NCI-H524 (cell line): ENCODE measurements at places on chromosomes 1 and 21.

- no peak for DNase-seq
These were observed 100.0 kb upstream of the CLDN14 start for GRCh38 chr21:36579898-36580297.

DNA sequence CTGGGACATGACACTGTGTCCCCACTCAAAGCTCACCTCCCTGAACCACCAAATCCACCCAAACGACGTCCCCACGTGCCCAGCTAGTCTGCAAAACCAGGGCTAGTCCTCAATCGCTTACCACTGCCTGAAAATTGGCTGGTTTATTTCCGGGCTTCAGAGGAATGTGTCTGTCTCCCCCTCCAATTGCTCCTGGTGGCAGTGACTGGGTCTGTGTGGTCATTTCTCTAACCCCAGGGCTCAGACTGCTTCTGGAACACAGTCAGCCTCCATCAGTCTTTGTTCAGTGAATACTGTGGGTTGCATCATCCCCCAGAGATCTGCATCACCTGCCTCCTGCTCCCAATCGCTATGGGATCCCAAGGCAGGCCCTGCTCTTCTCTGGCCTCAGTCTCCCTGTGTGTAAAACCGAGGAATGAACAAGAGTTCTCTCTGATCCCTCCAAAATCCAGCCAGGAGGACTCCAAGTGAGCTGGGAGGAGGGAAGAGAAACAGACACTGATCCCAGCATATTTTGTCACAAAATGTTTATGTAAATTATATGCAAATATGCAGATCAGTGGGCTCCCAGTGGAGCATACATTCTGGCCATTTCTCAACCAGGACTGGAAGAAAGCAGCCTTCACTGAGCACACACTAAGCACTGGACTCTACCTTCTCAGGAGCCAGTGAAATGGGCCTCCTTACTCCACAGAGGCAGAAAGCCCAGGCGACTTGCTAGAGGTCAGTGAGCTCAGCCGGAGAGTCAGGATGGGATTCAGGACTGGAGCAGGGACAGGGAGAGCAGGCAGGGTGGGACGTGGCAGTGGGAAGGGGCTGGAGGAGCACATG, 20.9 kb downstream of the SDC3 start:
- no peak for DNase-seq

- DNase-seq: no peak
These were observed 55.5 kb downstream of the TLR5 start for GRCh38 chr1:223087291-223088255.

GRCh38 chr1:37153116-37154100, 119.1 kb upstream of the GRIK3 start:
- no peak for DNase-seq

DNA sequence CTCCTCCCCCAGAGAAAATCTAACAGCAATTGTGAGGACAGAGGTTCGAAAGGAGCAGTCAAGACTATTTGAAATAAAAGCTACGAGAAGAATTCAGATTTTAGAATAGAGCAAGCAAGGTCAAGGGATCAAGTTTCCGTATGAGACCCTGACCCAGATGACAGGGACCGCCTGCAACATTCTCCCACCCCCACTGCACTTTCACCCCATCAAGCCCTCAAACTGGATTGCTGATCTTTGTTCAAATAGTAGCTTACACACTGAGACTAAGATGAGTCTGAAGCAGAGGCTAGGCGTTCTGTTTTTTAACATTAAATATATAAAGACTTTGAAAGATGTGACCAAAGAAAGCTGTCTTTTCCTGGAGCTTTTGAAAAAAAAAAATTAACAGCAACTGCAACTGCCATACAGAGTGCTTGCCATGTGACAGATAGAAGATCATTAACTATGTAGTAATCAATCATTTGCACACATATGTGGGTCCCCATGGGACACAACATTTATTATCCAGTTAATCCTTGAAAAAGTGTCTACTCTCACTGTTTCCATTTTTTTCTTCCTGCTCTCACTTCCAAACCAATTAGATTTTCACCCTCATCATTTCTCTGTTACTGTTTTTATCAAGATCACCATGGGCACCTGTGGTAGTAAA, 120.0 kb downstream of the GRIK1 start:
- no peak for DNase-seq

- no peak for DNase-seq
These were observed 575.0 kb upstream of the CHRM3 start for GRCh38 chr1:238811211-238811879.

- DNase-seq: no peak
These were observed 102.7 kb downstream of the RUNX1 start for GRCh38 chr21:34946385-34946840.

- DNase-seq: no peak
These were observed 216.6 kb downstream of the HHIPL2 start for GRCh38 chr1:222331340-222331739.

DNA sequence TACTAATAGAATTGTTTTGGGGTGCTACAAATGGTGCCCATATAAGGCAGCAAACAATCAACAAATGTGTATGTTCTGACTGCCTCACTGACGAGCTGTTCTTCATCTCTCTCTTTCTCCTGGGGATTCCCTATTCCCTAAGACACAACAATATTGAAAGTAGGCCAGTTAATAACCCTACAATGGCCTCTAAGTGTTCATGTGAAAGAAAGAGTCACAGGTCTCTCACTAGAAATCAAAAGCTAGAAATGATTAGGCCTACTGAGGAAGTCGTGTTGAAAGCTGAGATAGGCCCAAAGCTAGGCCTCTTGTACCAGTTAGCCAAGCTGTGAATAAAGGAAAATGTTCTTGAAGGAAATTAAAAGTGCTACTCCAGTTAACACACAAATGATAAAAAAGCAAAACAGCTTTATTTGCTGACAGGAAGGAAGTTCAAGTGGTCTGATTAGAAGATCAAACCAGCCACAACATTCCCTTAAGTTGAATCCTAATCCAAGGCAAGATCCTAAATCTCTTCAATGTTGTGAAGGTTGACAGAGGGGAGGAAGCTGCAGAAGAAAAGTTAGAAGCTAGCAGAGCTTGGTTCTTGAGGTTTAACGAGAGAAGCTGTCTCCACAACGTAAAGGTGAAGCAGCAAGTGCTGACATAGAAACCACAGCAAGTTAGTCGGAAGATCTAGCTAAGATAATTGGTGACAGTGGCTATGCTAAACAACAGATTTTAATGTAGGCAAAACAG, 26.3 kb downstream of the ATP2B4 start:
- DNase-seq: no peak
